ENCODE measurements at places on chromosomes 16 and 17.

GRCh38 chr16:68009157-68009735 lies 6.5 kb downstream of the DPEP2NB start:
- no peak for DNase-seq

DNA sequence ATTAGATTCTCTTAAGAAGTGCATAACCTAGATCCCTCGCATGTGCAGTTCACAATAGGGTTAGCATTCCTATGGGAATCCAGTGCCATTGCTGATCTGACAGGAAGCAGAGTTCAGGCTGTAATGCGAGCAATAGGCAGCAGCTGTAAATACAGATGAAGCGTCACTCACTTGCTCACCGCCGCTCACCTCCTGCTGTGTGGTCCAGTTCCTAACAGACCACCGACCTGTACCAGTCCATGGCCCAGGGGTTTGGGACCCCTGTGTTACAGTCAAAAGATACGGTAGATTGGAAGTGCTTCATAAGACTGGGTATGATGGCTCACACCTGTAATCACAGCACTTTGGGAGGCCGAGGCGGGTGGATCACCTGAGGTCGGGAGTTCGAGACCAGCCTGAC lies 2.8 kb downstream of the STAT5A start:
- DNase-seq = no peak

DNA sequence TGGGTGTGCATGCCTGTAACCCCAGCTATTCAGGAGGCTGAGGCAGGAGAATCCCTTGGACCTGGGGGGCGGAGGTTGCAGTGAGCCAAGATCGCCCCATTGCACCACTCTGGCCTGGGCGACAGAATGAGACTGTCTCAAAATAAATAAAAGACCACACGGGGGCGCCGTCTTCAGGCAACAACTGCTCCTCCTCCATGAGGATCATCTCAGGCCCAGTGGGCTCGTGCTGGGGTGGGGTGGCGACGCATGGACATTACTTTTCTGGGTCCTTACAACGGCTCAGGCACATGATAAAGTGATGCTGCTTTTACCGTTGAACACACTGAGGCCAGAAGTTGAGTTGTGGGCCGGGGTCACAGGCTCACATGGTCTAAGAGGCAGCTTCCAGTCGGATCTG lies 56.2 kb downstream of the PRMT7 start:
- no peak for DNase-seq

DNA sequence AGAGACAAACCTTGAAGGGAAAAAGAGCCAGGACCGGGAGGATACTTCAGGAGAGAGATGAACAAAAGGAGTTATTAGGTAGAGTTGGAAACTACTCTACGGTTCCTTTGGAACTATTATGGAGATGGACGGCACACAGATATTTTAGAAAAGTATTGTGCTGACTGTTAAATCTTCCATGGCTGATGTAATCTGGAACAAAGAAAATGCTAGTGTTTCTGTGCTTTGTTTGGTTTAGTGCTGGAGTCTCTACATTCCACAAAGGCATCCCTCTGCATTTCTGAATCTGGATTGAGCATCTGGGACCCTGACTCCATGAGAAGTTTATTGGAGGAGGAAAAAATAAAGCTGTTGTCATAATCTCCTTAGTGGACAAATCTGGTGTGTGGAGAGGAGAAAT lies 57.2 kb downstream of the RPGRIP1L start:
- DNase-seq = no peak

GRCh38 chr16:86095131-86095752 lies 196.3 kb downstream of the IRF8 start:
- no peak for DNase-seq

DNA sequence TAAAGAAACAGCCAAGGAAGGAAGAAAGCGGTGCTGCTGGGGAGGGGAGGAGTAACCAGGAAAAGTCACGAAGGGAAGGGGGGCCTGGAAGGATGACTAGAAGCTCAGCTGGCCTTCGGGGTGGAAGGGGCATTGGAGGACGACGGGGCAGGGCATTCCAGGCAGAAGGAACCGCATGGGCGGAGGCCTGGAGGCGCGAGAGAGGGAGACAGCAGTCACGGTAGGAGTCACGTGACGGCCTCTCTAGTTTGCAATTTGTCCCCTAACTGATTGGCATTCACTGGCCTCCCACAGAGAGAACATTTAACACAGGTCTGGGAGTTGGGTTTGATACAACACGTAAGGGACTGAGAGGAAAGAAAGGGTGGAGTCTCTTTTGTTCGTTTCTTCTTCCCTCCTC lies 63.9 kb downstream of the RTN4RL1 start:
- no peak for DNase-seq

DNA sequence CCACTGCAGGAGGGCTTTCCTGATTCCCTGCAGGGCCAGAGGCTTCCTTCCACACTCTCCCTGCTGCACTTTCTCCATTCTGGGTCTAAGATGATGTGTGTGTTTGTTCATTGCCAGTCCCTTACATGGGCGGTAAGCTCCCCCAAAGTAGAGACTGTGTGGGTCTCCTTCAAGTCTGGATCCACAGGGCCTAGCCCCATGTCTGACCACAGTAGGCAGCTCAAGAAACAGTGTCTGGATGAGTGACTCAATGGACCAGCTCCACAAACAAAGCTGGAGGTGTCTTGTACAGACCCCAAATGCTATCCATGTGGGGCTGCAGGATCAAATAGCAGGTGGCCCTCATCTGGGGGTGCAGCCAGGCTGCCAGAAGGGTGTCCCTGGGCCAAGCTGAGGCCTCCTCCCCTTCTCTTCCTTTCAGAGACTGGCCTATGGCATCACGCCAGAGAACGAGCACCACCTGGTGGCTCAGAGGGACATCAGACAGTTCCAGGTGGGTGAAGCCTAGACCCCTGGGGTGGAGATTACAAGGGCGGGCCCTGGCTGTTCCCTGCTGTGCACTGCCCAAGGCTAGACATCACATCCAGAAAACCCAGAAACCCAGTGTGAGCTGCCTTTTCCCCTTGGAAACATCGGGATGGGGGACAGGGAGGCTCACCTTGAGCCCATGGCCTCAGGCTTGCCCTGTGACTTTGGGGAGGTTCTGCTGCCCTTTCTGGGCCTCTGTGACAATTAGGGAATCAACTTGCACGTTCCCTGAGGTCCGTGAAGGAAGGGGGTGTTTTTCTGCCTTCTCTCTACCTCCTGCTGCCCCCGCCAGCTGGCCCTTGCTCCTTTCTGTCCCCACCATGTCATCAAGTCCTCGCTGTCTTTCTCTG lies 45.9 kb downstream of the SLC6A2 start:
- no peak for DNase-seq

- no peak for DNase-seq
Observed at GRCh38 chr16:48959204-48959603, 322.4 kb downstream of the CBLN1 start.

GRCh38 chr17:58756246-58757161 lies 850 bp downstream of the PPM1E start:
- no peak for DNase-seq

GRCh38 chr16:64174327-64174726 lies 947.5 kb downstream of the CDH11 start:
- no peak for DNase-seq

- DNase-seq = no peak
Observed at GRCh38 chr17:39679521-39680192, 8.2 kb downstream of the PGAP3 start.

DNA sequence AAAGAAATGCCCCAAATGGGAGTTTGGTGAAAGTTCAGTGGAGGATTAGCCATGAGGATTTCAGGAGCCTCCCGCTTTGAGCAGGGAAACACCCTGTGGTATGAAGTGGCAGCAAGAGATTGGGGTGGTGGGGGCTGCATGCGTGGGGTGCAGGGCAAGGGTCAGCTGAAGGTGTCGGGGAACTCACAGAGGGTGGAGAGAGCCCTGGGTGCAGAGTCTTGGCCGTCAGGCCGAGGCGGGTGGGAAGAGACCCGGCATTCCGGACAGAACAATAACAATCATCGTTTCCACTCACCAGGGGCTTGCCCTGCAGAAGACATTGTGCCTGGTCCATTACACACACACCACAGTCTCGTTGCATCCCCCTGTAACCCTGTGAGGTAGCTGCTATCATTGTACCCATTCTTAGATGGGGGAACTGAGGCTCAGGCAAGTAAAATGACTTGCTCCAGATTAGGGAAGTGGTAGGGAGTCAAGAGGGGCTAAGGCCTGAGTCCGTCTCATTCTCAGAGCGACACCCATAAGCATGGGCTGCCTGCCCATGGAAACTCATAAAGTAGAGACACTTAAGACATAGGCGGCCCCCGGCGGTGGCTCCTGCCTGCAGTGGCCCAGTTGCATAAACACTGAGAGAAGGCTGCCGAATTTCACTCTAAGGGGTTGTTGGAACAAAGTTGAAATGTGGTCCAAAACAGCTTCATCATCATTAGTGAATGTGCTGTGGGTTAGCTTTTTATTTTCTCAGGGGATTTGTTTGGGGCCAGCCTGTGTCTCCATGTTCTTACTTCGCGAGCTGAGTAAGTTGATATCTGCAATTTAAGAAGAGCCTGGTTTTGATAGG lies 93.3 kb downstream of the CMIP start:
- no peak for DNase-seq

GRCh38 chr16:58389724-58390123 lies 2.5 kb upstream of the GINS3 start:
- no peak for DNase-seq

- no peak for DNase-seq
Observed at GRCh38 chr17:3802461-3803307, 1.7 kb upstream of the ITGAE start.

- no peak for DNase-seq
Observed at GRCh38 chr16:11575223-11575589, 11.5 kb downstream of the LITAF start.

DNA sequence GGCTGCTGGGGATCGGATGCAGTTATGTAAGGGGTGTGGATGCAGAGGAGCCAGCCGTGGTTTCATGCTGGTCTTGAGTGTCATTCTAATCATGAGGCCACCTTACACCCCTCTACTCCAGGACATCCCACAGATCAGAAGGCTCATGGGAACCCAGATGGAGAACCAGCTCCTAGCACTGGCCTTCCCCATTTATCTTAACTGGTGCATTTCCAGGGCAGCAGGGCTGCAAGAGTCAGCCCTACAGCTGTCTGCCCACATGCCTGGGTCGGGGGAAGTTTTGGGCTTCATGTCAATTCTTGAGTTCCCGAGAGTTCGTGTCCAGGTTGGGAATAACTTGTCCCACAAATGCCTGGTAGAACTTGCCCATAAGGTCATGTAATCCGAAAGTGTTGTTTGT lies 29.1 kb downstream of the RPTOR start:
- no peak for DNase-seq

- DNase-seq = no peak
Observed at GRCh38 chr16:89700649-89701424, 668 bp downstream of the SPATA2L start.

GRCh38 chr16:55349867-55350266 lies 25.9 kb downstream of the IRX6 start:
- DNase-seq = no peak

DNA sequence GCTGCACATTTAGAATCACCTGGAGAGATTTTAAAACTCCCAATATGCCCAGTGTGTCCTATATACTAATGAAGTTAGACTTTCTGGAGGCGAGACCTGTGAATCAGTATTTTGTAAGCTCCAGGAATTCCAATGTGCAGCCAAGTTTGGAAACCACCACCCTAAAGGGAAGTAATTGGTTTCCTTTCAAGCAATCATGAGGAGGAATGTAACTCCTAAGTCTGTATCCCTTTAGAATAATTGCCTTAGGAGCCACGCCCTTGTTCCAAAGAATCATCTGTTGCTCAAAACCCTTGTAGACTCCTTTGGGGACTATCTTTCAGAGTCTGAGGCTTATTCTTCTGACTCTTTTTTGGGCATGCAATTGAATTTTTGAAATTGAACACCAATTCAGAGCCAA lies 84.4 kb downstream of the DNAH9 start:
- no peak for DNase-seq

DNA sequence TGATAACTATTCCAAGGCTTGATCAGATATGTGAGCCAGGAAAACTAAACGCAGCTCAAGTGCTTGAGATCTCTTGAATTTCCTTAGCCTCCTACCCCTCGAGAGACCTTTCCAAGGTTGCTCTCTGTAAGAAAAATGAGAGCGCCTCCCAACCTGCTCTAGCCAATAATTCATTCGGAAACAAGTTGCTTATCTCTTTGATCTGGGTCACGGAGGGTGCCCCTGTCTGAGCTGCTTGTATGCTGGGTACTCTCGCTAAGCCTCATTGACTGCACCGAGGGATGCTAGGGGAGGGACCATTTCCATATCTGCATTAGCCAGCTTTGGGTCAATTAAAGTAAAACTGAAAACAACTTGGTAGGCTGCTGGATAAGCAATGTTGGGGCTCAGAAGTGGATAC lies 70.1 kb upstream of the SHISA6 start:
- DNase-seq = no peak

GRCh38 chr17:8969901-8970300 lies 4.4 kb upstream of the PIK3R5 start:
- DNase-seq = no peak

DNA sequence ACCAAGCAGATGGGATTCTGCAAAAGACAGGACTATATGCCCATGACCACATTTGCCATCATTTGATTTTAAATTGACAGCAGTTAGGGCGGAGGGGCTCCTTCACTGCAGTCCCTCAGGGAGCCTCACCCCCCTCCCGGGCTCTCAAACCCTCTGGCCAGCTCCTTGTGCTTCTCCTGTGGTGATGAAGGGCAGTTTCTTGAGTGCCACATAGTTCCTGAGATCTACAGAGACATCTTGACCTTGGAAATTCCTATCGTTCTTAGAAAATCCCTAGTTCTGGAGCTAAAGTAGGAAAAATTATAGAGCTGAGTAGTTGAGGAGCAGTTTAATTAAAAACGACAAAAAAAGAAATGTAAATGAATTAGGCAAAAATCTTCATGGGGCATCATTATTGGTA lies 231.5 kb downstream of the CCDC182 start:
- DNase-seq = no peak

GRCh38 chr17:44004077-44004760 lies at the start of gene NAGS:
NAGS (plus strand) TSS chr17:44004622; CDS start chr17:44004664, 42 bp downstream.
- no peak for DNase-seq

DNA sequence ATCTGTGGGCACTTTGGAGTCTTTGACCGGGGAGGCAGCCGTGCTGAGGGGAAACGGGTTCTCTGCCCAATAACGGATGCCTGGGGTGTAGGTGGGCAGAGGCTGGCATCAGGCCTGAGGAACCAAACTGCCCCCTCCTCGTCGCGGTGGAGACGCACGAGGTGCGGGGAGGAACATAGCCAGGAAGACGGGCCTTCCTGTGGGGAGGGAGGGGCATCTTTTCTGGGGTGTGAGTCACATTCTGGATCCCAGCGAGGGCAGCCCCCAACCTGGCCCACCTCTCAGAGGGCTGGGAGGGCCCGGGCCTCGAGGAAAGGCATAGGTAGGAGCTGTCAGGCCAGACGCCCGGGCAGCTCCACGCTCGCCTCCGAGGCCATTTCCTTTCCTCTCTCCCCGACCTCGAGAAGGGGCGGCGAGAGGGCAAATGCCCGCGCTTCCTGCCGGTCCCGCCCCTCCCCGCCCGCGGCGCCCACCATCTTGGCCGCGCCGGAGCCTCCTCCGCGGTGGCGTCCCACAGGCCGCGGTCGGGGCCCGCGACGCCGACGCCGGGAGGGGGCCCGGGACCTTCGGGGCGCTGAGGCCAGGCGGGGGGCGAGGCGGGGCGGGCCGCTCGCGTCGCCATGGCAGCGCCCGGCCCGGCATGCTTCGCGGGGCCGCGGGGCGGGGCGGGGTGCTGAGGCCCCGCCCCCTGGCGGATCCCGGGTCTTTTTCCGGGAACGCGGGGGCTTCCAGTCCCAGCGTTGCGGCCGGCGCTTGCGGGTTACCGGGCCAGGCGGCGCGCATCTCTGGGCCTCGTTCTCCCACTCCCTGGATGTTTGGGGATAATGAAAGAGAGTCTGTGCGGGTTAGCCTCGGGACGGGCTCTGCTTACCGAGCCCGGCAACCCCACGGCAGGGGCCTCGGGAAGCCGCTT lies 13.2 kb downstream of the RAI1 start:
- peak; percentile 53 for DNase-seq
